ENCODE measurements at places on chromosomes 7 and 10. TPM values are rescaled to one million over a fixed set of nuclear protein-coding genes. Genes with fewer than 3 reads are reported as not detected.

Gene FEZF1
- polyA plus RNA-seq, result not detected

Gene ACTR3C
- 7.6 TPM for polyA plus RNA-seq

DNA sequence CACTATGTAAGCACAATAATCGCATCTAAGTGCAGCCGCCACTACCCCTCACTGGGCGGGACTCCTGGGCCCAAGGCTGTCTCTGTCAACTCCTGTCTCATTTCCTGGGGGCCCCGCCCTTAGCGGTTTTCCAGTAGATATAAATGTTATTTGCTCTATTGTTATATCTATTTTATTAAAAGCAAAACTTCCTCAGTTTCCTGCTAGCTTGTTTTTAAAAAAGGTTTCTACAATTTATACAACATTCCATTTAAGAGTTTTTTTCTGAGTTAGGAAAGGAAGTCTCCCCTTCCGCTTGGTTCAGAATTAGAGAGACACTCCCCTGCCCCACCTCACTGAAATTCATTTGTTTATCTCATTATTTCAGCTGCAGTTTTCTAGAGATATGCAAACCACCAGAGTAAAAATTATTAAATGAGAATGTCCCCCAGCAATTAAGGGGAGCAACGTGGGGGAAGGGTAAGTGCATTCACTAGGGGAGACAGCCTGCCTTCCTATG, 82.7 kb downstream of the RAMP3 start:
- H3K4me3 ChIP-seq, result no peak overlapping the region
- H3K27me3 ChIP-seq, result peaks cover 33% of the 10 kb centered on the region
- DNase-seq, result no peak
- no peaks in the 10 kb centered on the region for H3K4me1 ChIP-seq

DNA sequence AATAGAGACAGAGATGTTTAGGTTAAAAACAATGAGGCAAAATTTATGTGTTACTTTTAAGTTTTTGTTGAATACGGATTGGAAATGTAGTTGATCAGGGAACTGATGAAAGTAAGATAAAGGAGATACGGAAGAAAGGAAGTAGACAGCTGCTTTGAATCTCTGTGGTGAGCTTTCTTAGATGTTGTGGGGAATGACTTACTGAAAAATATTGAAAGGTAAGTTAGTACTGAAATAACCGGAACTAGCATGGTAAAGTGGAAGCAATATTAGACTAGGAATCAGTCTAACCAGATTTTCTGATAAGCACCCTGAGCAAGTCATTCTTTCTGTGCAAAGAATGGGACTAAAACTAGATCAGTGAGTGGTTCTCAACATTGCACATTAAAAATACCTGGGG, 34.8 kb downstream of the LUC7L2 start:
- no peak overlapping the region for H3K4me3 ChIP-seq
- DNase-seq, result no peak
- peaks cover 13% of the 10 kb centered on the region for H3K4me1 ChIP-seq
- peaks cover 4% of the 10 kb centered on the region for H3K36me3 ChIP-seq
- H3K27ac ChIP-seq, result no peak overlapping the region

DNA sequence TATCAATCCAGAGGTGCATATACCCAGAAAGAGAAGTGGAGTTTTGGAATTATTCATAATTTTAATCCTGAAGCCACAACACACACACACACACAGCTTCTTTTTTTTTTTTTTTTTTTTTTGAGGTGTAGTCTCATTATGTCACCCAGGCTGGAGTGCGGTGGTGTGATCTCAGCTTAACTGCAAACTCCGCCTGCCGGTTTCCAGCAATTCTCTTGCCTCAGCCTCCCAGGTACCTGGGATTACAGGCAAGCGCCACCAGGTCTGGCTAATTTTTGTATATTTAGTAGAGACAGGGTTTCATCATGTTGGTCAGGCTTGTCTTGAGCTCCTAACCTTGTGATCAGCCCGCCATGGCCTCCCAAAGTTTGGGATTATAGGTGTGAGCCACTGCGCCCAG, 35.4 kb downstream of the TET1 start:
- no peak overlapping the region for H3K27ac ChIP-seq
- peaks cover 6% of the 10 kb centered on the region for H3K4me1 ChIP-seq
- no peak for DNase-seq
- H3K36me3 ChIP-seq, result no peaks in the 10 kb centered on the region
- no peak overlapping the region for H3K4me3 ChIP-seq
- H3K27me3 ChIP-seq, result peaks cover 5% of the 10 kb centered on the region
